ENCODE measurements at places on chromosomes 1 and 21.

DNA sequence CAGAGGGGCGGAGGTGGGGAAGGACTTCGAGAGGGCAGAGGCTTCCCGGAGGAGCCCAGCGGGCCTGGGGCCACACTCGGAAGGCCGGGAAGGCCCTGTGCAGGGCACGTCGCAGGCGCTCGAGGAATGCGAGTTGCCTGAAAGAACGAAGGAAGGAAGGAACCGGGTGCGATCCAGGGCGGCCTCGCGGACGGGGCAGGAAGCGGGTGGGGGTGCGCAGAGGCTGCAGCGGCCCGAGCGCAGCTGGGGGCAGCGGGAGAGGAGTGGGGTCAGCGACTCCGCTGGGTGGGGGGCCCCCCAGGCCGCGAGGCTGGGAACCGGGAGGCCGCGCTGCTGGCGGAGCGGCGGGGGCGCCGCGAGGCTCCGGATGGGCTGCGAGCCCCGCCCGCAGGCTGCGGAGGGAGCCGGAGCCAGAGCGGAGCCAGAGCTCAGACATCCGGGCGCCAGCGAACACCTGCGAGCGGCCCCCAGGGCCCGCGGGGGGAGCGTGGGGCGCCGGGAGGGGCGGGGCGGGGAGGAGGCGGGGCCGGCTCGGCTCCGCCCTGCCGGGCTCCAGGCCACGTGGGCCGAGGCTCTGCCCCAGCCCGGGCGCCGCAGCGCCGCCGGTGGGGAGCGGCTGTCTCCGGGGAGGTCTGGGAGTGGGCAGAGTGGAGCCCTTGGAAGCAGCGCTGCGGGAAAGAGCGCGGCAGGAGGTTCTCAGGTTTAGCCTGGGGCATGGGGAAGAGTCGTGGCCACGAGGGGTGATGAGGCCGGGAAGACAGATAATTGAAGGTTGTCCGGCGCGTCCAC, 4.6 kb downstream of the ID3 start:
- peak; percentile 85 for DNase-seq

DNA sequence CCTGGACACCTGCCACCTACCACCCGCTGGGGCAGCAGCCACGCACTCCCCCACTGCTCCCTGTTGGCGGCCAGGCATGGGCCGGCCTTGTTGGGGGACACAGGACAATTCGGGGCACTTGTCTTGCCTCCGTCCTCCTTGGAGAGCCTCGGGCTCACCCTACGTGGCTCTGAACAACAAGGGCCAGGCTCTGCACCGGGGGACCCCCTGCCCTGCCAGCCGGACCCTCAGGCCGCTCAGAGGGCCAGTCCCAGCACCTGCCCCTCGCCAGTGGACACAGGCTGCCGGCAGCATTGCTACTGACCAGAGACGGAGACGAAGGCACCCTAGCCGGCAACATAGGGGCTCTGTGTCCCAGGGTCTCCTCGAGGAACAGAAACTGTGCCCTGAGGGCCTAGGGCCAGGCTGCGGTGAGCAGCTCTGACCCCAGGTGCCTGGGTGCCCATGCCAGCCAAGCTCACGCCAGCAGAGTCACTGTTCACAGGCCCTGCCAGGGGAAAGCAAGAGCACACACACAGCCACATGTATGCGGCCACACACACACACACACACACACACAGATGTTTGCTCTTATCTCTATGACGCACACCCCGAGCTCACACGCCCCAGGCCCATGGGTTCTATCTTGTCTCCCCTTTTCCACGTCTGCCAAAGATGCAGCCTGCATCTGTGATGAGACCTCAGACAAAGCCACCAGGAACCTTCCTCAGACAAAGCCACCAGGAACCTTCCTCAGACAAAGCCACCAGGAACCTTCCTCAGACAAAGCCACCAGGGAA, 45.9 kb downstream of the MORN1 start:
- DNase-seq: no peak

DNA sequence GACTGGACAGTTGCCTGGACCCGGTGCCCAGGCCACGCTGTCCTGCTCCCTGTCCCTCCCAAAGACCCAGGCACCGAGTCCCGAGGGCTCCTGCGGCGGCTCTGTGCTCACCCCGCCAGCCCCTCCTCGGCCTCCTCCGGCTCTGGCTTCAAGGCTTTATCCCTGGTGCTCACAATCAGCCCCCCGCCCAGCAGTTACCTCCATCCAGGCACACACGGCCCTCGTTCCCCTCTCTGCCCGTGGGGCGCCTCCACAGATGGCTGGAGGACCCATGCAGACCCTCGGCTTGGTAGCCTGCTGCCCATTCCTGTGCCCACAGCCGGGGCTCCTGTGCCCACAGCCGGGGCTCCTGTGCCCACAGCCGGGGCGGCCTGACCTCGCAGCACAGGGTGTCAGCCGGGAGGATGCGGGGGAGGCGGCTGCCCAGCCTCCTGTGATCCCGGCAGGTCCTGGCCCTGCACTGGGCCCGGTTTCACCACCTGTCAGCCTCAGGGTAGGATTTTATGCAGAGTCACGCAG, 52.3 kb upstream of the COL18A1 start:
- DNase-seq: no peak

GRCh38 chr1:32539584-32540571, 651 bp downstream of the ZBTB8A start:
- peak; percentile 51 for DNase-seq

DNA sequence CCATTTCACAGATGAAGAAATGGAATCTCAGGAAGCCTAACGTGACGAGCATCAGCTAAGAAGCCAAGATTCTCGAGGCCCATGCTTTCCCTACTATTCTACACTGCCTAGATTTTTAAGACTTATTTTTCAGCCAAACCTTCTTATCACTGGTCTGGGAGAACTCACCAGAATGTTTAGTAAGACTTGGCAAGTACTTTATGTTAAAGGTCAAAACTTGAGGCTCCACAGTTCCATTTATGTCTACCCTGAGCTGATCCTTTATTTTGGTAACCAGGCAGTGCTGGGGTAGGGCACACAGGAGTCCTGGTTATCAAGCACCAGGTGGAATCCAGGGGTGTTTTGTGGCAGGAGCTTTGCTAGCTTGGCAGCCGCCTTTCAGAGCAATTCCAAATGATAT, 16.8 kb downstream of the PLXNA2 start:
- no peak for DNase-seq

DNA sequence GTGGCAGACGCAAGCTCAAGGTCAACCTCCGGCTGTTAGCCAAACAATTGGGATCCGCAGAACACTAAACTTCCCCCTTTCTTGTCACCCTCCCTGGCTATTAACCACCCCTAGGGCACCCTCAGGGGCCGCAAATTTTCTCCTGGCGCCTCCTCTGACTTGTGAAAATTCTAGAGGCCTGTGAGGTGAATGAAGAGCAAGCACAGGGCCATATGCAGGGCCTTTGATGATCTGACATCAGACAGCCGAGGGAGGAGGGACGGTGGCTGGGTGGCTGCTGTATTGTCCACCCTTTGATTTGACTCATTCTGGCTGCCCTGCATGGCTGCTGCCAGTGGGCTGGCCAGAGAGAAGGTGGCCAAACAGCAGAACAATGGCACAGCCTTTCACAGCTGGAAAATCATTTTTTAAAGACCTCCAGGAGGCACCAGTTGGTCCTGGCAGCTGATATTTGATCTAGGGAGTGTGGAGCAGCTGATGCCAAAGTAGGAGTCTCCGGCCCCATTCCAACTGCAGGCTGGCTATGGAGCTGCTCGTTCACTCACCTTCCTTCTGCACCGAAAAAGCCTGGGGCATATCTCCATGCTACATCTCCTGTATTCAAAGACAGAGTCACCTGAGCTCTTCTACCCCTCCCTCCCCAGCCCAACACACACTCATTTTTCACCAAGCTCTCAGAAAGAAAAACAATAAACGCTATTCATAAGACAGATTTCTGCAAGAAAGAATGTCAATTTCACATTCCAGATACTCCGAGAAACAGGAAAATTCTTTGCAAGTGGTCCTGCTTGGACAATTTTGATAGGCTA, 44.9 kb upstream of the BARHL2 start:
- no peak for DNase-seq

- DNase-seq: no peak
Observed at GRCh38 chr1:12165342-12165741, 1.4 kb upstream of the TNFRSF1B start.

DNA sequence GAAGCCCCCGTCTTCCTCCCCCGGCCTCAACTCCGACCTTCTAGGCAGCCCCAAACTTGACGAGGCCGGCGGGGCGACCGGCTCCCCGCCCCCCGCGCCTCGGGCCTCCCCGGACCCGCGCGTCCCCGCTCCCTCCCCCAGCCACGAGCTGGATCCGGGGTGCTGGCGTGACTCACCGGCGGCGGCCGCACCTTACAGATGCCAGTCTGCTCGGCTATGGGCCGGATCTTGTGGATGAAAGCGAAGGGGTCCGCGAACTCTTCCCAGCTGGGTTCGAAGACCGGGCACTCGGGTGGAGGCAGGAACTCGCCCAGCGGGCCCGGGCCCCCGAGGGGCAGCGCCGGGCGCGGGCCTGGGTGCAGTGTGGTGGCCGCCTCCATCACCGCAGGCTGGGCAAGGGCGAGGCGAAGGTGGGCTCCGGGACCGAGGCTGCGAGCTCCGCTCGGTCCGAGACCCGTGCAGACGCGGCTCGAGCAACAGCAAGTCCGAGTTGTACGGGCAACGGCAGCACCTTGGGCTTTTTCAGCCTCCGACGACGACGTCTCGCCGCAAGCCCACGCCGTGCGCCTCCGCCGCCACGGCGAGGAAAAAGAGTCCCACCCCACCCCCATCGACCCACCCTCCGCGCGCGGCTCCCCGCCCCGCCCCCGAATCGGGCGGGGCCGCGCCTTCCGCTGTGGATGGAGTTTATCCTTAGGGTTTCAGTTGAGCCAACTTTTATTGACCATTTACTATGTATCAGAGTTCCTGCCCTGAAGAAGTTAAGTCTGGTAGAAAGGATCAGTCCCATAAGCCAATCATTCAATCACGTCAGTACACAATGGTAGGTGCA, at the start of gene KDM5B:
KDM5B (minus strand) TSS at position 496 of the 832 bp plus-strand sequence; CDS start at position 380, 116 bp downstream.
- DNase-seq: peak; percentile 52

- DNase-seq: no peak
Observed at GRCh38 chr1:15676688-15677661, 7.1 kb upstream of the PLEKHM2 start.

GRCh38 chr21:29333406-29333805, 34.7 kb downstream of the BACH1 start:
- DNase-seq: no peak

DNA sequence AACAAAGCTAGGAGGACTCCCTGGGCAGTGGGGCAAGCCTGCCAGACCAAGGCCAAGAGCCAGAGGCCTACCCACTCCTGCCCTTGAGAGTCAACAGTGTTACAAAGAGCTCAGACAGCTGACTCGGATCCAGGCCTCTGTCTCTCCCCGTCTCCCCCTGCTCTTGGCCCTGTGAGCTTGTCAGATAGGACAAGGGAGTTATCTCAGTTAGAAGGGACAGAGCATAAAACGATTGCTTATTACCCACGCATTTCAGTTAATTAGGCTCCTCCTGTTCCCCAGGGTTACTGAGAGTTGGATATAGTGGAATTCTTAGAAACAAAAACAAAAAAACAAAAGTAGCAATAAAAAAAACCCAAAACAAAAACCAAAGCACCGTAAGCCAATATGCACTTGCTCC, 1.3 kb downstream of the SLC41A1 start:
- DNase-seq: no peak

GRCh38 chr1:22418933-22419382, 32.7 kb upstream of the ZBTB40 start:
- no peak for DNase-seq

DNA sequence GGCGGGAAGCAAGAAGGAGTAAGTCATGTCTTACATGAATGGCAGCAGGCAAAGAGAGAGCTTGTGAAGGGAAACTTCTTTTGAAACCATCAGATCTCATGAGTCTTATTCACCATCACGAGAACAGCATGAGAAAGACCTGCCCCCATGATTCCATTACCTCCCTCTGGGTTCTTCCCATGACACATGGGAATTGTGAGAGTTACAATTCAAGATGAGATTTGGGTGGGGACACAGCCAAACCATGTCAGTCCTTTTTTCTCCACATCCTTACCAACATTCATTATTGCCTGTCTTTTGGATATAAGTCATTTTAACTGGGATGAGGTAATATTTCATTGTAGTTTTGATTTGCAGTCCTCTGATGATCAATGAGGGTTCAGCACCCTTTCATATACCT, 81.0 kb downstream of the DIRAS3 start:
- DNase-seq: no peak

GRCh38 chr1:44707112-44707881, 23.7 kb downstream of the RNU5D-1 start:
- no peak for DNase-seq

DNA sequence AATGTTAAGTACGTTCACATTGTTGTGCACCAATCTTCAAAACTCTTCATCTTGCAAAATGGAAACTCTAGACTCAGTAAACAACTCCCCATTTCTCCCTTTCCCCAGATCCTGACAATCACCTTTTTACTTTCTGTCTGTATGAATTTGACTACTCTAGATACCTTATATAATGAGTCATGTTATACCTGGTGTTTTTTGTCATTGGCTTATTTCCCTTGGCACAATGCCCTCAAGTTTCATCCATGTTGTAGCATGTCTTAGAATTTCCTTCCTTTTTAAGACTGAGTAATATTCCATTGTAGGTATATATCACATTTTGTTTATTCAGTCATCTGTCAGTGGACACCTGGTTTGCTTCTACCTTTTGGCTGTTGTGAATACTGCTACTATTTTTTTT, 399.5 kb downstream of the LMO4 start:
- no peak for DNase-seq

DNA sequence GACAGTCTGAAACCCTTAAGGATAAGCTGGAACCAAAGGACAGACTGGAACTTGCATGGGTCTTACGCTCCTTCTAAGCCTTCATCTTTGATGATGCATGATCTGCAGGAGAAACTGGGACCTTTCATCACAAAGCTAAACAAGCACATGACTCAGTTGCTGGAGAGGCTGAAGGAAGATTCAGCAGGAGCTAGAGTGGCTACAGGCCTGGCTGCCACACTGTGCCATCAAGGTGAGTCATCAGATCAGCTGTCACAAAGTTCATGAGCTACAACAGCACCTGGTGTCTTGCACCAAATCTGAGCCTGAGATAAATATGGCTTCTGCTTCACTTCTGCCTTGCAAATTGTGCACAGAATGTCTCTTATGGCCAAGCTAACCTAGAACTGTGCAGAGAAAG, 95.5 kb upstream of the MARK1 start:
- DNase-seq: no peak

All from progenitor cell of endocrine pancreas (in vitro differentiated cells).